Tibial nerve (tissue), 4 donors: ENCODE measurements at places on chromosomes 4 and X.

GRCh38 chr4:149279776-149280175 lies 535.9 kb downstream of the IQCM start:
- no peaks in the 10 kb centered on the region for H3K4me1 ChIP-seq
- no peaks in the 10 kb centered on the region for H3K27me3 ChIP-seq
- no peak overlapping the region for H3K4me3 ChIP-seq
- H3K36me3 ChIP-seq, result no peaks in the 10 kb centered on the region
- DNase-seq, result no peak

DNA sequence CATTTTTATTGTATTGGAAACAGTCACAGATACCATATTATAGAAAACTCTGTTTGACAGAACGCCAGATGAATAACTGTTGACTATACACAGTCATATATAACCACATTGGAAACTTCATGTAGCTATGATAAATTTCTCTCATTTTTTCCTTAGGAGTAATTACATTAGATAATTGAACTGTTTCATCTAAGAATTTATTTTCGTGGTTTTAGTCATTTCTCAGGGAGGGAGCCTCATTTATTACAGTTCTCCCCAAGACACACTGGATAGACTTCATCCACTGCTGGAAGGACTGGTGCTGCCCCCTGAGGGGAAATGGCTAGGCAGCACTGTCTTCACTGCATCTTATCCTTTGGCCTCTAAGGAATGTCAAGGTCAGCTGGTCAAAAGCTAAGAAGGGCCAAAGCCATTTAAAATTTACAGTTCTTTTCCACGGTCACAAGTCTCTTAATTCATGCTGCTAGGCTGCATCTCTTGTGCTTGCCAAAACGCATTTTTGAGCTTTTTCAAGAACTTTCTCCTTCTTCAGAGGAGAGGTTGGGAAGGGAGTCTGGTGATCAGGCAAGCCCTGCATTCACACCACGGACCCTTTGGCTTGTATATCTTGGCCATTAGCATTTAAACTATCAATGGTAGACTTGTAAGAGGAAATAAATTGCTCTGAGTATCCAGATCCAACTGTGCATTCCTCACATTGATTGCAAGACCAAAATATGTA lies 145.1 kb downstream of the CBR4 start:
- H3K27ac ChIP-seq, result peak overlapping the region; percentile 56
- no peak overlapping the region for H3K4me3 ChIP-seq
- no peaks in the 10 kb centered on the region for H3K36me3 ChIP-seq
- no peaks in the 10 kb centered on the region for H3K4me1 ChIP-seq
- H3K27me3 ChIP-seq, result no peaks in the 10 kb centered on the region
- DNase-seq, result no peak

DNA sequence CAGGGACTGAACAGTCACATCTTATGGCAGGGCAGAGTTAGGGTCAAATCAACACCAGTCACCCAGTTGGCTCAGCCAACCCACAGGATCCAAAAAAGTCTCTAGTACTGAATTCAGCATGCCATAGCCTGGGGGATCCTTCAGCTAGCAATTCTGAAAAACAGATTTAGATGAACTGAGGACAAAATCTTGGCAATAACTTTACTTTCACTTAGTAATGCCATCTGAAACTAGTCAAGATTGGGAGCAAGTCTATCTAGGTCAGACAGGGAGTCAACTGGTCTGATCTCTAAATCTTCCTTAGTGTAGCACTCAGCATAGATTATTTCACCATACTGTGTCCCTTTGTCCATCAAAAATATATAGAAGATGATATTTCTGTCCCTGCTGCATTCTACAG lies 76.0 kb downstream of the HHIP start:
- no peaks in the 10 kb centered on the region for H3K4me1 ChIP-seq
- H3K27me3 ChIP-seq, result no peaks in the 10 kb centered on the region
- no peak overlapping the region for H3K27ac ChIP-seq

DNA sequence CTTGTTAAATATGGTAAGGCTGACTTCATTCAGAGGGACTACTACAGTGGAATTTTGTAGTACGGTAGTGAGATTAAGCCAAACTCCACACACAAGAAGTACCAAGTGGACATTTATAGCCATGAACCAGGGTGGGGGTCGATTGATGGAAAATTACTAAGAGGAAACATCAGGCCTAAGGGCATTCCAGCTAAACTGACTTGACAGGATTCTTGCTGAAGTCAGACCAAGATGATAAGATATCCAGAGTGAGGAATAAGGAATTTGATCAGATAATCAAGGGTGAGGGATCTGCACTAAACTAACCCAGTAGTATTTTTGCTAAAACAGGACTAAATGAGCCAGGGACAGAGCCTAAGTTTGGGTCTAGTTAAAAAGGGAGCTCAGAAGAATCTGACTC lies 597.5 kb downstream of the RPA4 start:
- H3K36me3 ChIP-seq, result no peaks in the 10 kb centered on the region
- H3K4me1 ChIP-seq, result no peaks in the 10 kb centered on the region
- no peak overlapping the region for H3K27ac ChIP-seq
- no peak overlapping the region for H3K4me3 ChIP-seq
- no peak for DNase-seq

DNA sequence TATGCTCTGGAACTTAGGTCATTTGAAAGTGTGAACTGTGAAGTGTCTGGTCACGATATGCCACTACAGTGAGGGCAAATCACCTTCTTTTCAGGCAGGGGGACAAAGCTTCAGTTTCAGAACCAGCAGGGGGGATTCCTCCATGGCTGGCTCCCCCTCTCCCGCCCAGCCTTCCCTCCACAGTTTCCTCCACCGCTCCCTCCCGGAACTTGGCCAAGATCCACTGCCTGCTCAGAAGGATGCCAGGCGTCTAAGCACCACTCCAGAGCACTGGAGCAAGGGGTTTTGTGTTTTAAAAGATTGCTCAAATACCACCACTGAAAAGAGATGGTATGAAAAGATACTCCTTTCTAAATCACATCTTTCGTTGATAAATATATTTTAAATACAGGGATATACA lies 126.9 kb downstream of the ELOVL6 start:
- no peak for DNase-seq
- no peak overlapping the region for H3K27ac ChIP-seq
- no peaks in the 10 kb centered on the region for H3K36me3 ChIP-seq
- no peaks in the 10 kb centered on the region for H3K27me3 ChIP-seq
- no peak overlapping the region for H3K4me3 ChIP-seq

DNA sequence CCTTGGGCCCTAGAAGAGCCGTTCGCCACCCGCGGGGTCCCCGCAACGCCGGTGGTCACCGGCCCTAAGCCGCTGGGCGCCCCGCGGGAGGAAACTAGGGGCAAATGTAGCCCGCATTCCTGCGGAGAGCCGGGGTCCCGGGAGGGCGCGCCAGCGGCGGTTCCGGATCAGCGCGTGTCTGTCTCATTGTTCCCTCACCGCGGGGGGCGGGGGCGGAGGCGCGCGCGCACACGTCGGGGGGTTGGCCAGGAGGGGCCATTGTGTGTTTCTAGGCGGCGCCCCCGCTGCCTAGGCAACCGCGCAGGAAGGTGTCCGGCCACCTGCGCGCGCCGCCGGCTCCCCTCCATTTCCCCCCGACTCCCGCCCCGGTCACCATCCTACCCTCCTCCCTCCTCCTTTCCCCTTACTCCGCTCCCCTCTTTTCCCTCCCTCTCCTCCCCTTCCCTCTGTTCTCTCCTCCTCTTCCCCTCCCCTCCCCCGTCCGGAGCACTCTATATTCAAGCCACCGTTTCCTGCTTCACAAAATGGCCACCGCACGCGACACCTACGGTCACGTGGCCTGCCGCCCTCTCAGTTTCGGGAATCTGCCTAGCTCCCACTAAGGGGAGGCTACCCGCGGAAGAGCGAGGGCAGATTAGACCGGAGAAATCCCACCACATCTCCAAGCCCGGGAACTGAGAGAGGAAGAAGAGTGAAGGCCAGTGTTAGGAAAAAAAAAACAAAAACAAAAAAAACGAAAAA lies 789 bp upstream of the DDX3X start:
- no peaks in the 10 kb centered on the region for H3K27me3 ChIP-seq
- H3K27ac ChIP-seq, result peak overlapping the region; percentile 100
- peak overlapping the region; percentile 81 for H3K4me3 ChIP-seq
- H3K4me1 ChIP-seq, result no peaks in the 10 kb centered on the region
- H3K36me3 ChIP-seq, result no peaks in the 10 kb centered on the region
- peak; percentile 79 for DNase-seq
